ENCODE measurements at places on chromosomes 1 and 21.

- DNase-seq: peak; percentile 59
Measured at GRCh38 chr1:226736908-226737818, 1.9 kb downstream of the ITPKB start.

- DNase-seq: no peak
Measured at GRCh38 chr1:166379447-166379846, 212.6 kb upstream of the FAM78B start.

- no peak for DNase-seq
Measured at GRCh38 chr1:197862221-197862620, 40.2 kb upstream of the C1orf53 start.

DNA sequence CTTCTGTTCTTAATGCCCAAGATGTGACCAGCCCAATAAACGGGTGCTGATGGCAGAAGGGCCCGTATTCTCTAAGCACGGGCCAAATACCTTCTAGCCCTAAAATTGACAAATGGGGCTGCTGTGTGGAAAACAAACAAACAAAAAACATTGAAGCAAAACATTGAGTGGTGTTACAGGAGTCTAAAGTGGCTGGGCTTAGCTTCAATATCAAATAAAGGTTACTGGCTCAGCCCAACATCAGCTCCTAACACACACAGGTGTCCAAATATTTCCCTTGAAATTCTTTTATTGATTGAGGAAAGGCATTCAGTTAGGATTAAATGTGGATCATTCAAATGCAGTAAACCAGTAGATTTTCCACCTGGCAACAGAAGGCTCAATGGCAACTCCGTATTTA lies 13.3 kb upstream of the TTF2 start:
- no peak for DNase-seq

DNA sequence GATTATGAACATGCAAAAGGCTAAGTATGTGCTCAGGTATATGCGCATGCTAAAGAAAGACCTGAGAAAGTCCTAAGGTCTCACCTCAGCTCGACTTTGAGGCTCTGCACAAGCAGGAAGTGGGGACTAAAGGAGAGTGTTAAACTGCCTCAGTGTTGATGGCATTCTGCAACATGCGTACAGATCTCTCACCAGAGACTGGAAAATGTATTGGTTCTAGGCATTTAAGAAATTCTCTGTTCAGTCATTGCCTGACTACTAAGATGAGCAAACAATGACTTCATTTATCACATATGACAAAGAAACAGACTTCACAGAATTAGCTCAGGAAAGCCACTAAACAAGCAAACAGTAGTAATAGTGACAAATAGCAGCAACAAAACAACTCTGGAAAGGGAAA lies 90.8 kb downstream of the USH2A start:
- DNase-seq: no peak

DNA sequence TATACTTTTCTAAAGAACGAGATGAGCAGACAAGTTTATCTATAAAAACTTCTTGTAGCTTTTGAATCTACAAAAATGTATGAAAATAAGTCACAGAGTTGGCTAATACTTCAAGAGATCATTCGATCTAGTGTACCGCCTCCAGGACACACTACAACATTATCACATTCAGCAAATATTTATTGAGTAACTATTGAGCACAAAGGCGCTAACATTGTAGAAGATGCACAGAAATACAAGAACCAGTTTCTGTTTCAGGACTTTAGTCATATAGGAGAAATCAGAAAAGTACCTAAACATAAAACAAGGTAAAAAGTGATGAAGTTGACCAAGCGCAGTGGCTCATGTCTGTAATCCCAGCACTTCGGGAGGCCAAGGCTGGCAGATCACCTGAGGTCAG lies 20.6 kb downstream of the WASF2 start:
- DNase-seq: no peak

GRCh38 chr1:179745131-179745611 lies 2.1 kb downstream of the FAM163A start:
- DNase-seq: no peak

DNA sequence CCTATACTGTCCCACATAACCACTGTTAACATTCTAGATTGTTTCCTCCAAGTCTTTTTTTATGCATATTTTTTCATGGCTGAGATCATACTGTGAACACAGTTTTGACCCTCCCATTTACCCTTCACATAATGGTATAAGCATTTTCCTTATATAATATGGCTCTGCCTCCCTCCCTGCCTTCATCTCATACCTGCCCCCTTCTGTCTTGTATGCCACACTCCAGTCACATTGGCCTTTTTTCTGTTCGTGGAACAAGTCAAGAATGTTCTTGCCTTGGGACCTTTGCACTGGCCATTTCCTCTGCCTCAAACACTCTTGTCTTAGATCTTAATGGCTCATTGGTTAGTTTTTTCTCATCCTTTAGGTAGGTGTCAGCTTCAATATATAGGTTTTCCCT lies 24.3 kb upstream of the ELAVL4 start:
- no peak for DNase-seq

GRCh38 chr1:36517011-36517771 lies 34.5 kb upstream of the CSF3R start:
- no peak for DNase-seq

DNA sequence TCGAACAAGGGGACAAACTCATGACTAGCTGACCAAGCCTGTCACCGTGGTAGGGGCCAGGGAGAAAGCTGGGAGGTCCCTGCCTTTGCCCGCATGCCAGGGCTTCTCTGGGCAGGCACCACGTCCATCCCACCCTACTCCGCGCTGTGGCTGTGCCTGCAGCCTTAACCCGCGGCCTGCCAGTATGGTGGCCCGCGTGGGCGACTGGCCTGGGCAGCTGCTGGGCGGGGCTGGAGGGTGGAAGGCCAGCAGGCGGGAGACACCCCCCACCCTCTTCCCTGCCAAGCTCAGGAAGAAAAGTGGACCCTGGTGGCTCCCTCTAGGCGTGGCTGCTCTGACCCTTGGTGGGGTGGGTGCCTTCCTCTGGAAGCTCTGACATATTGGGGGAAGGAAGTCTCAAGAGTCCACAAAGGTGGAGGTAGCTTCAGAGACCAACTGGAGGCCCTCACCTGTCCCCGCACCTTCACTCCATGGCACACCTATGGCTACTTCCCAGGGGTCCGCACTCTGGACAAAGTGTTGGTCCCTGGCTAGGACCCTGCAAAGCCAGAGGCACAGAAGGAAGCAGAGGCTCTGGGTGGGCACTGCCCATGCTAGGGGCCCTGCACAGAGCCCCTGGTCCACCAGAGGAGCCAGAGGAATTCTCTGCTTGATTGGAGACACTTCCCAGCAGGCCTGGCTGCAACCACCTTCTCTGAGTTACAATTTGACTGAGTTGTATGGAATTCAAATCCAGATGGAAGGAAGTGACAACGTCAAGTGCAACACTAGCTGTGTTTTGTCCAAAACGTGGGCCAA lies 3.3 kb upstream of the SKI start:
- DNase-seq: no peak

DNA sequence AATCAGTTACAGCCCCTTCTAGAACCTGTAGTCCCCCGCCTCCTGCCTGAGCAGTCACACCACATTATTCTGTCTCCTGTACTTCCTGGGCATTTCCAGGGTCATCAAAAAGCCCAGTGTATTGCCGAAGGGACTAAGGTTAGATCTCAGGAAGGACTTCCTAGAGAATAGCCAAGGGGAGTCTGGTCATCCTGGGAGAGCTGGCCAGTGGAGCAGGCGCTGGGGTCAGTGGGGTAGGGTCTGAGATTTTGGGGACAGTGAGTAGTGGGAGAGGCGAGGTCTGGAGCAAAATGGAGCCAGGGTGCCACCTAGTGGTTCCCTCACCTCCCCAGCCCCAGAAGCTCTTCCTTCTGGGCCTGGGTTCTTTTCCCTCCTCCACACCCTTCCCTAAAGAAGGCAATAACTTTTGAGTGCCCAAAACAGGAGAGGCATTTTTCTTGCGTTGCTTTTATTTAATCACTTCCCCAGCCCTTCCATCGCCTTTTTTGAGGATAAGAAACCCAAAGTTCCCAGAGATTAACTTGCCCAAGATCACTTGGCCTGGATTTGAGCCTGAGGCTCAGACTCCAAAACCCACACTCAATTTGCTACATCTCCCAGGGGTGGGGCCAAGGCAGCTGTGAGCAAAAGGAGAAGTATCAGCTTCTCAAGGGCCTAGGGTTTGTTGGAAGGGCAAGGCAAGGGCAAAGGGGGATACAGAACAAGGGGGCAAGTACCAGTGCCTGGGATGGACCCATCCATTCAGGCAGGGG lies 7.3 kb upstream of the PMVK start:
- DNase-seq: peak; percentile 50

DNA sequence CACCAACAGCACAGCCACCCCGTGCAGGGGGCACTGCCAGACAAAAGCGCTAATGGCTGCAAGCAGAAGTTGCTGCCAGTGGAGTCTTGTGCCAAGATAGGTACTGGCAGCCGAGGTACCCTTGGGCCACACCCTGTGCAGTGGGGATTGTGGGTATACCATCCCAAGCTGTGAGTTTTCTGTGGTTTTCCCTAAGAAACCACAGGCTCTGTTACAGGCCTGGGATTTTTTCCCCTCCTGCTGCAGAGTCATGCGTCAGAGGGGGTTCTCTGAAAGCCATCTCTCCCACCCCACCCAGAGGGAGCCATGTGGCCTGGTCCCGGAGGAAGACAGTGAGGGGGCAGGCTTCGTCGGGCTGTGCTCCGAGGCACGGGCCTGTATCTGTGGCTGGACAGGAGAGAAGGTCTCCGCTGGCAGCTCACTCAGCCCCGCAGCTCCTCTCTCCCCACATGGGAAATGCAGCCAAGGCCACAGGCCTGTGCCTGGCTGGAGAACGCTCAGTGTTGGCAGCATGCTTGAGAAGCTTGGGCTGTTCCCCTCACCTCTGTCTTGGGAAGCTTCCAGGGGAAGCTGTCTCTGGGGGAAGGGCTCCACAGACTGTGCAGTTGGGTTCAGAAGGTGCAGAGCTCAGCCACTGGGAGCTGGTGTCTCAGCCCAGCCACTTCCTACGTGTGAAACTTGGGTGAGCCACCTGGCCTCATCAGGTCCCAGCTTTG lies 42.5 kb downstream of the NEK2 start:
- no peak for DNase-seq

DNA sequence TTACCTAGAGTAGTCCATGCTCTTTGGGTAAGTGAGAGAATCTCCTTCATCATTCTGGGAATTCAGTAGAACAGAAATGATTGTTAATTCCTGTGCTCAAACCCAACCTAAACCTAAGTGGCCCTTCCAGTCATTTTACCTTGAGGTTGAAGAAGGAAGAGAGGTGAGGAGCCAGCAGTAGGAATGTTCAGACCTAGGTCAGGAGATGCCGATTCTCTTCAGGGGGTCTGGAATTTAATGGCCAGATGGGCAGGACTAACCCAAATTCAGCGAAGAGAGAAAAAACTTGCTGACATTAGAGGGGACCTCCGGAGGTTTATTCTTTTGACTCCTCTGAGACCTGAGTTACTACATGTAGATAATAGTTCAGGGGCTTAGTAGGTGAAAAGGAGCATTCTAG lies 16.5 kb upstream of the OR2B11 start:
- no peak for DNase-seq

GRCh38 chr1:100628631-100629081 lies 90.7 kb downstream of the GPR88 start:
- DNase-seq: no peak

DNA sequence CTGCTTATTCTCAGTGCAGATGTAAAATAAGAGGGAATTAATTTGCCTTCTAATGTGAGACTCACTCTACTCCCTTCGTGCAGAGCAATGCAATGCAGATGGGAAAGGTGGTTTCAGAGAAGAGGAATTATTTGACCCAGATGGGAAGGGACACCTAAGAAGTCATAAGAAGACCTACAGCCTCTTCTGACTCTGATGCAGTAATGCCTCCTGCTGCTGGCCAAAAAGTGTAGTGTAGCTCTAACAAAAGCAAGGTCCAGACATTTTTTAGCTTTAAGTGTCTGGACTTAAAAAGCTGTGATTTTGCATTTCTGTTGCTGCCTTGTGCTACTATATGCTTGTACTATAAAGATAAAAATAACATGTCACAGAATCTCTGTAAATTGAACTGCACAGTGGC lies 501.4 kb downstream of the TTLL7 start:
- DNase-seq: no peak

DNA sequence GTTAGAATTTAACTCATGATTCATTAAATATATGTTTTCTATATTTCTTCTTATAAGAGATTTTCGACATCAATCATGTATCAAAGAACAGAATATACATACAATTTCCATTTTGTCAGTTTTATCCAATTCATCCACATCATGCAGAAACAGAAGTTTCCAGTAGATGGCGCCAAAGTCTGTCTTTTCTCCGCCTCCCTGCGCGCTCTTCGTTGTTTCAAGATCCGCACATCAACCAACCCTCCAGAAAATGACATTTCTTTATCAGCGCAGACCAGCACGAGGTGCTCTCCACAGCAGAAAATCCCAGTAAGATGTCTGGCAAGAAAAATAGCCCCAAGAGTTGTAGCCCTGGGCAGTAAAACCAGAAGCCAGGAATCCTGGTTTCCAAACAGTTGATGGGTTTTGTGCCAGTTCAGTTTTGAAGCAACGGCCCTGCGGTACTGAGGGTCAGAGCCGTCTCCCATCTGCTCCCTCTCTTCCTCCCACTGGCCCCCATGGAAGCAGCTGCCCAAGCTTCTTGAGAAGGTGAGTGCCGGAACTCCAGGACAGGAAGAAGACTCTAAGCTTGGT lies 38.6 kb upstream of the GPR137B start:
- DNase-seq: peak; percentile 67

DNA sequence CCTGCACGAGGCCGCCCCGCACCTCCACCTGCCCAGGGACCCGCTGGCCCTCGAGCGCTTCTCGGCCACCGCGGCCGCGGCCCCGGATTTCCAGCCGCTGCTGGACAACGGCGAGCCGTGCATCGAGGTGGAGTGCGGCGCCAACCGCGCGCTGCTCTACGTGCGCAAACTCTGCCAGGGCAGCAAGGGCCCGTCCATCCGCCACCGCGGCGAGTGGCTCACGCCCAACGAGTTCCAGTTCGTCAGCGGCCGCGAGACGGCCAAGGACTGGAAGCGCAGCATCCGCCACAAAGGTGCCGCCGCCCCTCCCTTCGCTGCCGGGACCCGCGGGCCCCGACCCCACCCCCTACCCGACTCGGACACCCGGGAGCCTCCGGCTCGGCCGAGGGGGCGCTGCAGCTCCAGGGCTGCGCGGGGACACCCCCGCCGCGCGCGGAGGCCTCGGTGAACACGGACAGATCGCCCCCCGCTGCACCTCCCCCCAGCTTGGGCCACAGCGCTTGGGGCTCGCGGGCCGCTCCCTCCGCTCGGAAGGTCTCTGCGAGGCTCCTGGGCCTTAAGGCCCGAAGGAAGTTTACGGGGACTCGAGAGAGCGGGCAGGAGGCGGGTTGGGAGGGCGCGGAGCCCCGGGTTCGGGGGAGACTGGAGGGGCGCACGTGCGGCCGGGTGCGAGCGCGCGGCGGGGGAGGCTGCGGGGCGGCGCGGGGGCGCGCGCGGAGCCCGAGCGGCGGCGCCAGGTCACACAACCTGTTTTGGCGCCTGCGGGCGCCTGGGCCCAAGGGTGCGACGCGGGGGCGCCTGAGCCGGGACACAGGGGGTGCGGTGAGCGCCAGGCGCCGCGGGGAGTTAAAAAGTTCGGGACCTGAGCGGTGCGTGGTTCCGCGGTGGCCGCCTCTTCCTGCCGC lies 1.2 kb downstream of the SAMD11 start:
- no peak for DNase-seq

DNA sequence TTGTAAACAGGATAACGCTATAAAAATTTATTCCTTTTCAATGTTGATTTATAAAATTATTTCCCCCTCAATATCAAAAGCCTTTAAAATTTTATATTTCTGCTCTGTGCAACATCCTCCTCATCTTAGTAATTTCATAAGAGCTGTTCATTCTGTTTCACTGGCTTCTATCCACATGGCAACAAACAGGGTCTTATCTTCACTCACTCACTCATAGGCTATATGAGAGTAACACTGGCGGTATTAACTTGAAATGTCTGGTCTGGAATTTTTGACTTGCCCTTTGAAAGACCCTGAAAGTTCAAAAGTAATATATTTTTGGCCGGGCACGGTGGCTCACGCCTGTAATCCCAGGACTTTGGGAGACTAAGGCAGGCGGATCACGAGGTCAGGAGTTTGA lies 77.4 kb upstream of the KRTAP11-1 start:
- DNase-seq: no peak
